ENCODE measurements at places on chromosomes 2 and 18.

DNA sequence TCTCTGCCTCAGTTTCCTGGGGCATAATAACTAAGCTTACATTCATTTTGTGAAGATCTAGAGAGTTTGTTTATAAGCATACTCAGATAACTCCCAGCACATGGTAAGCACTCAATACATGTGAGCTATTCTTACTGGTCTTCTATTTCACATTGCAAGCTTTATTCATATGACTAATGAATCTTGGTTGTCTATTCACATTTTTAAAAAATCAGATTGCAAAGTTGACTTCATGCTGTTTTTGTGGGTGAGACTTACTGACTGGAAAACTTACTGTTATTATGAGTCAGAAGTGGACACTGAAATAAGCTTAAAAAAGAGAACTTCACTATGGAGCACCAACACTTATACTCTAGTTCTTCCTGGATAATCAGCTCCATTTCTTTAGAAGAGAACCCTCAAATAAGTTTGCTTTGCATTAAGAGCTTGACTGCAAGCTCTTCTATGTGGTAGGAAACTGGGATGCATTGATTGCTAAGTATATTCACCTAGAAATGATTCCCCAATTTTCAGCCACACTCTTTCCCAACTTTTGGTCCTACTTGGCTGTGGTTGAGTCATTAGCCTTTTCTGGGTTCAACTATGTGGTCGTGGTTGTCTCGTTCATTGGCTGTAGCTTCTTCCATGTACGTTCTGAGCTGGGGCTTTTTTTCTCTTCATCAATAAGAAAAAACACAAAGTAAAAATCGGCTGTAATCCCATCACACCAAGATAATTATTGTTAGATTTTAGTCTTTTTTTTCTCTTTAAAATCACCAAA lies 29.5 kb upstream of the RBMS1 start:
- DNase-seq: no peak

DNA sequence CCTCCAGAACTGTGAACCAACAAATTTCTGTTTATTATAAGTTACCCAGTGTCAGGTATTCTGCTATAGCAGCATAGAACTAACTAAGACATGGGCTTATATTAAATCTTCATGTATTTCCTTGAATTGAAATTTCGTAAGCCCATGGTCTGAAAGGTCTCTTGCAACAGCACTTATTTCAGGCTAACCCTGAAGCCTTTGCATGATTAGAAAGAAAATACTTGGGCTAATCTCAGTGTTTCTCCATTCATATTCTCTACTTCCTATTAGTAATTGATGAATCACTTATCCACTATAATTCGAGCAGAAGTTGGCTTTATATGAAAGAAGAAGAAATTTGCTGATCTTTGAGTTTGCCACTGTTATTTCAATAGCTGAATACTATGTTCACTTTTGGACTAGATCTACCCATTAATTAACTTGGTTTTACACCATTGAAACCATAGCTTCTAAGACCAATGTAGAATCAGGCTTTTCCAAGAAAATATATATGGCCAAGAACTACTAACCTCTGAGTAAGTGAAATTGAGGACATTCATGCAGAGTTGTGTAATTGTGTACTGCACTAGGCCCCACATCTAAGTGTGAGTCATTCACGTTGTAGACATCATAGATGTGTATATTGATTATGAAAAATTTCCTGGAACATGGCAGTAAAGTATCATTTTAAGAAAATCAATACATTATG lies 731.6 kb downstream of the SOCS6 start:
- no peak for DNase-seq

- DNase-seq: no peak
Measured at GRCh38 chr18:22494771-22495170, 77.1 kb upstream of the CTAGE1 start.

DNA sequence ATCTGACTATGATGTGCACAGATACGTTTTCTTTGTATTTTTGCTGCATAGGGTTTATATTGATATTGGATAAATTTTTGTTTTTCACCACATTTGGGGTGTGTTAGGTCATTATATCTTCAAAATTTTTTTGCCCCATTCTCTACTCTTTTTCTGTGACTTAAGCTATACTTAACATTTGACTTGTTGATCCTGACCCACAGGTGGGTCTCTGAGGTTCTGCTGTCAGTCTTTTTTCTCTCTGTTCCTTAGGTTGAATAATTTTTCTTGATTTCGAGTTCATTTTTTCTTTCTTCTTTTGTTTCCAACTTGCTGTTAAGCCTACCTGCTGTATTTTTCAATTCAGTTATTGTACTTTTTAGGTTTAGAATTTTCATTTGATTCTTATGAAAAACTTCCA lies 12.1 kb downstream of the RAB3GAP1 start:
- no peak for DNase-seq

DNA sequence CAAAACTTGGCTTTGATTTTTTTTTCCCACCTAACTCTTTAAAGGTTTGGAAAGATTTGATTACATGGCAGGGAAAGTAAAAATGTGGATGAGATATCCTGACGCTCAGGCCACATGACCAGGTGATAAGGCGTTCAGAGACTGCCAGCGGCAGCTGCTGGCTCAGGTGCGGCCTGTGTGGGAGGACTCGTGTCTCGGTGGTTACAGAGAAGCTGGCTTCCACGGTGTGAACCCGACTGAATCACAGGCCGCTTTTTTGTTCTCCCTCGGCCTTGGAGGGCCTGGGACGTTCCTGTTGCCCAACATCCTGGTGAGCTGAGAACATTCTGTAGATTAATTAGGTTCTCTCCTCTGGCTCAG lies 124.2 kb upstream of the ZNF516 start:
- DNase-seq: peak; percentile 42

DNA sequence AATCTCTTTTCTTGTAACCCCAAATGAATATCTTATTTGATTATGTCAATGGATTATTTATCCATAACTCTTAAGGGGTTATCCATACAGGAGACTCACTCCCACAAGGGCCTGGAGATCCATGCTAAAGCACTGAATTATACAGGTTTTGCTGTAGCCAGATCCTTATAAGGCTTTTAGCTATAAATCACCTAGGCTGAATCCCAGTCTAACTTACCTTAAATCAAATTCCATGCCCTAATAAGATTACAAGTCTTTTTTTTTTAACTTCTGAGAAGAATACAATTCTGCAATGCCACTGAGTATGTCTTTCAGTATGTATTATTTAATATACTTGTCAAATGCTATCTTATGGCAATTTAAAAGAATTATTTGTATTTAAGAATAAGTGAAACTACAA lies 340.5 kb downstream of the NBAS start:
- DNase-seq: no peak

DNA sequence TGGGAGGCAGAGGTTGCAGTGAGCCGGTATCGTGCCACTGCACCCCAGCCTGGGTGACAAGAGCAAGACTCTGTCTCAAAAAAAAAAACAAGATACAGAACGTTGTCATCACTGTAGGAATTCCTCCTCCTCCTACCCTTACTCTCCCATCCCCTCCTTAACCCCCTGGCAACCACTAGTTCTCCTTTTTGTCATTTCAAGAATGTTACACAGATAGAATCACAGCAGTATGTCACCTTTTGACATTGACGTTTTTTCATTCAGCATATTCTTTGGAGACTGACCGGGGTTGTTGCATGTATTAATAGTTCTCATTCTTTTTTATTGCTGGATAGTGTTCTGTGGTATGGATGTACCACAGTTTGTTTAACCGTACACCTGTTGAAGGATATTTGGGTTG lies 32.4 kb downstream of the TTLL4 start:
- no peak for DNase-seq

- no peak for DNase-seq
Measured at GRCh38 chr2:95273566-95274290, 521 bp upstream of the PROM2 start.

DNA sequence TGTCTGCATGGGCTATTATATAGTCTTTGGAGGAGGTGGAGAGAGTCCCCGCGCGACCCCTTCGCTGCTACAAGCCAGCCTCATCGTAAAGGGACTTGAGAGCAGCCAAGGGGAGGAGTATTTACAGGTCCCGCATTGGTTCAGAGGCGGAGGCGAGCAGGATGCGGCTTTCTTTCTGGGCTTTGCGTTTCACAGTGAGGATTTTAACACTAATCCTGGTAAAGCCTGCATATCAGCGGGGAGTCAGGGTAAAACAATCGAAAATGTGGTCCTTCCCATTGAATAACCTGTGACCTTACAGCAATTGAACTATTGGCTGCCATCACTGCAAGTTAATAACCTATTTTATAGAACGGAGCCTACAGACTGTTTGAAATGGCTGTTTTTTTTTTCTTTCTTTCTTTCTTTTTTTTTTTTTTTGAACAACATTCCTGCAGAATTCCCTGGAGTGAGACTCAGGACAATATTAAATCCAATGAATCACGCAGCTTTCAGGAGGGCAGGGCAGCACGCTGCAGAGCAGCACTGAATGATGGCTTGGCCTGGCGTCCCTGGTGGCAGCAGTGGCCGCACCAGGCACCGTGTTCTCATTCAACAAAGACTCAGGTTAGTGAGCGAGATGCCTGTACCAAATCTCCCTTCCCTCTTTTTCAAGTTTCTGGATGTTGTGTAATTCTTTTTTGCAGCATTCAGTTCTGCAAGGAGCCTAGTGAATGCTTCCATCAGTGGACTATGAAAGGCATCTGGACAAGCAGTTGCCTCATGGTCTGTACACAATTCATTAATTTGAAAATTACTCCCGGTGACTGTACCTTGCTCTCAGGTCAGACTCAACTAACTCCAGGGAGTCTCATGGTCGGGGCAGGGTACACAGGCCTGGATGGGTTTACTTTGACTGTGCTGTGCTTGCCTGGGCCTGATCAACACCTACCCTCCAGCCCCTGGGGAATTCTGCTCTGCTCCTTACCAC lies 19.8 kb downstream of the SMIM21 start:
- DNase-seq: no peak

GRCh38 chr2:218270721-218271486 lies 585 bp downstream of the PNKD start:
- DNase-seq: no peak

DNA sequence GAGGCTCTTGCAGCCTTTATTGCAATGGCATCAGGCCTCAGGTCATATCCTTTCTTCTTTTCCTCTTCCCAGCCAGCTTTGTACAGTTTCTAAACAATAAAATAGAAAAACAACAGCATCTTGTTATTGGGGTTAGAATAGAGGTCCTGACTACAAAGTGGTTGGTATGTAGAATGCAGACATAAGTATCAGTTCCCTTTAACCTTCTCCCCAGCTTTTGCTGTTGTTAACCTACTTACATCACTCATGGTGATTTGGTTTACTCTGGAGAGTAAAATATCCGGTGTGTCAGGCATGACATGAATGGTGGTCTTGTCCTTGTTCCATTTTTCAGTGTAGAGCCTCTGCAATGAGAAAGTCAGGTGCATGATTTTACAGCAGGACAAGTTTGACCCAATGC lies 69.8 kb downstream of the NEB start:
- DNase-seq: no peak

DNA sequence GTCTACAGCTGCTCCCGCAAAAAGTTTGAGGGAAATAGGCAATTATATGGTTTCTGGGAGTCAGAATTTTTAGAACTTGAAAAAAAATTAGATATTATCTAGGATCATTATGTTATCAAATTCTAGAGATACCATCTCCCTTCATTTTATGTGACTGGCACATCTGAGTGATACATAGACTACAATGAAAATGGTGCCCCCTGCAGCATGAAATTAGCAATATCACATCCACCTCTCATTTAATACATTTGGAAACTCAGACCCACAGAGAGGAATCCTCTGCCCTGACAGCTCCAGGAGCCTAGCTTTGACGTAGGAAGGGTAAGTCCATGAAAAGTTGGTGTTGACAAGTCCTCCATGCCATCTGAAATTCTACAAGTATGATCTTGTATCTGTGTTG lies 381.6 kb downstream of the SUCLG1 start:
- no peak for DNase-seq

GRCh38 chr2:149184991-149185390 lies 145.4 kb upstream of the LYPD6 start:
- DNase-seq: no peak
